Aorta (tissue), 5 donors: ENCODE measurements at places on chromosomes 5 and 9. TPM values are rescaled to one million over a fixed set of nuclear protein-coding genes. Genes with fewer than 3 reads are reported as not detected.

DNA sequence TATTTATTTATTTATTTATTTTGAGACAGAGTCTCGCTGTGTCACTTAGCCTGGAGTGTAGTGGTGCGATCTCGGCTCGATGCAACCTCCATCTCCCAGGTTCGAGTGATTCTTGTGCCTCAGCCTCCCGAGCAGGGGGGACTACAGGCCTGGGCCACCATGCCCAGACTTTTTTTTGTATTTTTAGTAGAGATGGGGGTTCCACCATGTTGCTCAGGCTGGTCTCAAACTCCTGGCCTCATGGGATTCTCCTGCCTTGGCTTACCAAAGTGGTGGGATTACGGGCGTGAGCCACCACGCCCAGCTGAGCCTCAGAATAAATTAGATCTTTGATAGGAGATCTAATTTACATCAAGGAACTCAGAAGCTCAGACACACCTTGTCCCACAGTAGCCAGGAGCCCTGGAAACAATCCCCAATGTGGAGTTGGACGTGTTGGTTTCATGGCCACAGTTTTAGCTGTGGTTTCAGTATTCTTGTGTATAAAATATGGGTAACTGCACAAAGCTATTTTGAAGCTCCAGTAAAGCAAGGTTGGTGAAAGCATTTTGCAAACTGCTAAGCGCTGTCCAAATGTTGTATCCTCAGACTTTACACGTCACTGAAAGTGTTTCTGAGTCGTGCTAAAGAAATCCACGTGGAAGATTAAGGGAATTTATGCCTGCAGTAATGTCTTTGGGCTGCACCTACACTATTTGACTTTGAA lies 3.0 kb upstream of the HNRNPAB start:
- no peak overlapping the region for H3K4me3 ChIP-seq
- peaks cover 6% of the 10 kb centered on the region for H3K4me1 ChIP-seq
- no peak for DNase-seq
- no peaks in the 10 kb centered on the region for H3K27me3 ChIP-seq
- no peak overlapping the region for H3K27ac ChIP-seq
- H3K36me3 ChIP-seq: no peaks in the 10 kb centered on the region

- H3K27ac ChIP-seq: no peak overlapping the region
- H3K36me3 ChIP-seq: no peaks in the 10 kb centered on the region
- H3K4me1 ChIP-seq: peaks cover 10% of the 10 kb centered on the region
- DNase-seq: no peak
- no peaks in the 10 kb centered on the region for H3K27me3 ChIP-seq
Observed at GRCh38 chr9:3912280-3912679, 386.5 kb upstream of the RFX3 start.

- H3K27me3 ChIP-seq: no peaks in the 10 kb centered on the region
- H3K36me3 ChIP-seq: no peaks in the 10 kb centered on the region
- no peaks in the 10 kb centered on the region for H3K4me1 ChIP-seq
- peak; percentile 67 for DNase-seq
Observed at GRCh38 chr9:115118879-115119218, 892 bp upstream of the TNC start.

- no peaks in the 10 kb centered on the region for H3K36me3 ChIP-seq
- H3K4me1 ChIP-seq: no peaks in the 10 kb centered on the region
- no peak overlapping the region for H3K4me3 ChIP-seq
- no peak overlapping the region for H3K27ac ChIP-seq
- H3K27me3 ChIP-seq: no peaks in the 10 kb centered on the region
- no peak for DNase-seq
Observed at GRCh38 chr5:150321784-150322183, 19.1 kb upstream of the ARSI start.

- no peak overlapping the region for H3K4me3 ChIP-seq
- H3K4me1 ChIP-seq: no peaks in the 10 kb centered on the region
- H3K27ac ChIP-seq: no peak overlapping the region
- no peak for DNase-seq
- no peaks in the 10 kb centered on the region for H3K36me3 ChIP-seq
- no peaks in the 10 kb centered on the region for H3K27me3 ChIP-seq
Observed at GRCh38 chr5:76438025-76438424, 34.9 kb downstream of the IQGAP2 start.

GRCh38 chr9:1049641-1050040 lies 516 bp upstream of the DMRT2 start:
- no peaks in the 10 kb centered on the region for H3K4me1 ChIP-seq
- H3K4me3 ChIP-seq: no peak overlapping the region
- H3K27ac ChIP-seq: no peak overlapping the region
- no peak for DNase-seq
- H3K36me3 ChIP-seq: no peaks in the 10 kb centered on the region

GRCh38 chr5:98742396-98743073 lies 30.9 kb upstream of the RGMB start:
- H3K4me1 ChIP-seq: no peaks in the 10 kb centered on the region
- no peaks in the 10 kb centered on the region for H3K27me3 ChIP-seq
- no peak for DNase-seq
- H3K36me3 ChIP-seq: no peaks in the 10 kb centered on the region
- H3K27ac ChIP-seq: no peak overlapping the region

Gene PCDHB10
- total RNA-seq: 7.7 TPM

Gene GGTA1
- 38.9 TPM for total RNA-seq

Gene ZDHHC11B
- total RNA-seq: 17.7 TPM

Gene MAST4
- total RNA-seq: 66.5 TPM

Gene APBB3
- 32.9 TPM for total RNA-seq

Gene CCL28
- total RNA-seq: 3.0 TPM

Gene BTNL3
- total RNA-seq: not detected

Gene PSAT1
- total RNA-seq: 1.7 TPM
